ENCODE measurements at places on chromosomes 6 and 20.

- no peak for DNase-seq
Measured at GRCh38 chr6:138297761-138298298, 79.5 kb upstream of the PBOV1 start.

- no peak for DNase-seq
Measured at GRCh38 chr6:25477006-25477590, 174.9 kb upstream of the SCGN start.

DNA sequence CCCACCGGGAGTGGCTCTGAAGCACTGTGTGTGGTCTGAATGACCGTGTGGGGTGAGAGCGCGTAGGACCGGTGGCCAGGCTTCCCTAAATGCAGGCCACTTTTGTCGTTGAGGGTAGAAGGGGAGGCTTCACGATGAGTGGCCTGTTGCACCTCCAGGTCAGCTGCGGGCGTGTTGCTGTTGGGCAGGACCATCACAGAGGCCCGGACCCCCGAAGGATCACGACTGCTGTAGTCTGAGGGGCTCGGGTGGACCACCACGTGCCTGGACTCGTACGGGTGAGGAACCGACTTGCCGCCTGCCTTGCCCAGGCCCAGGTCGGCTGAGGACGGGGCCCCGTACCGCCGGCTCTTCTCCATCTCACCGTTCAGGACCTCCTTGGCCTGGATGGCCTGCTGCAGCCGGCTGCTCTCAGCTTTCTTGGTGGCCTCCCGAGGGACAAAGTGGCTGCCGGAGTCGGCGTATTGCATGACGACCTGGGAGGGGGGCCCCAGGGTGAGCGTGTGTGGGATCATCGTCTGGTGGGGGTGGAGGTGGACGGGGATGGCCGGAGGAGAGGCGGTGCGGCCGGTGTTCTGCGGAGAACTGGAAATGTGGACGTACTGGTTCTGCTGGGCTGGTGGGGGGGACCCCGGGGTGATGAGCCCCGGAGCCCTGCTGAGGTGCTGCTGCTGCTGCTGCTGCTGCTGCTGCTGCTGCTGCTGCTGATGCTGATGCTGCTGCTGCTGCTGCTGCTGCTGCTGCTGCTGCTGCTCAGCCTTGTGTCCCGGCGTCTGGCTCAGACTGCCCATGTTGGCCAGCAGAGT lies 88.8 kb downstream of the GMPR start:
- no peak for DNase-seq

- DNase-seq = peak; percentile 59
Measured at GRCh38 chr6:292506-293192, 362 bp downstream of the DUSP22 start.

DNA sequence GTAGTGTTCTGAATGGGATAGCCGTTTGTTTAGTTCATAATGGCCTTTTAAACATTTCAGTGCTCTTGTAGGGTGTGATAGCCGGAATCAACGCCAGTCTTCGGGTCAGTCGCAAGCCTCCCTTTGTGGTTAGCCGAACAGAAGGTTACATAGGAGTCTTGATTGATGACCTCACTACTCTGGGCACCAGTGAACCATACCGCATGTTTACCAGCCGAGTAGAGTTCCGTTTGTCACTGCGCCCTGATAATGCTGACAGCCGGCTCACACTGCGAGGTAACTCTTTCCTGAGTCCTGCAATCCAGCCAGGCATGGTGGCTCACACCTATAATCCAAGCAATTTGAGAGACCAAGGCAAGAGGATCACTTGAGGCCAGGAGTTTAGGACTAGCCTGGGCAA lies 20.4 kb downstream of the MTO1 start:
- no peak for DNase-seq

- DNase-seq = no peak
Measured at GRCh38 chr6:120764312-120764711, 570.0 kb downstream of the TBC1D32 start.

- no peak for DNase-seq
Measured at GRCh38 chr6:98566126-98566525, 268.2 kb upstream of the POU3F2 start.

- no peak for DNase-seq
Measured at GRCh38 chr6:75149696-75150095, 56.2 kb downstream of the COL12A1 start.

DNA sequence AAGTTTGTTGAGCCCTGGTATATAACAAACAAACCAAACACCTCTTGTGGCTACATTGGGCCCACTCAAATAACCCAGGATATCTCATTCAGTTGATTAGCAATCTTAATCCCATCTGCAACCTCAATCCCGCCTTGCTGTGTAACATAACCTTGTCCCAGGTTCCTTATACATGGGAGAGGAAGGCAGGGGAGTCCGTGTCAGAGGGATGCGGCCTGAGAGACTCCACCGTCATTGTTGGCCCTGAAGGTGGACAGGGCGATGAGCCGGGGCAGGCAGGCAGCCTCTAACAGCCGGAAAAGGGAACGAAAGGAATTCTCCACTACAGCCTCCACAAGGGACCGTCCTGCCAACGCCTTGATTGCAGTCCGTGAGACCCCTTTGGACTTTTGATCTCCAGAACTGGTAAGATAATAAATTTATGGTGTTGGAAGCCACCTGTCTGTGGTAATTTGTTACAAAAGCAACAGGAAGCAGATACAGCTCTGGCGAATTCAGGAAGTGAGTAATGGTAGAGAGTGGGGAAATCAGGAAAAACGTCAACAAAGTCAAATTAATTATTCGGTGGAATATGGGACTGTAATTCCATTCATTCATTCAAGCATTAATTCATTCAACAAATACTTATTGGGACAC lies 124.5 kb upstream of the SALL4 start:
- no peak for DNase-seq

DNA sequence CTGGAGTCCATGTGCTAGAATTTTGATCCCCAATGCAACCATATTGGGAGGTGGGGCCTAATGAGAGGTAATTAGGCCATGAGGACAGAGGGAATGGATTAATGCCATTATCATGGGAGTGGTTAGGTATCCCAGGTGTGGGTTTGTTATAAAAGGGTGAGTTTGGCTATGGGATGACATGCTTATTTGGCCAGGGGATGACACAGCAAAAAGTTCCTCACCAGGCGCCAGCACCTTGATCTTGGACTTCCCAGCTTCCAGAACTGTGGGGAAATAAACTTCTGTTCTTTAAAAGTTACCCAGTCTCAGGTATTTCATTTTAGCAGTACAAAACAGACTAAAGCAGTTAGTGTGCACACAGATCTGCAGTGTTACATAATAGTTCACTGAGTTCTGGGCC lies 84.1 kb downstream of the ADGB start:
- no peak for DNase-seq

DNA sequence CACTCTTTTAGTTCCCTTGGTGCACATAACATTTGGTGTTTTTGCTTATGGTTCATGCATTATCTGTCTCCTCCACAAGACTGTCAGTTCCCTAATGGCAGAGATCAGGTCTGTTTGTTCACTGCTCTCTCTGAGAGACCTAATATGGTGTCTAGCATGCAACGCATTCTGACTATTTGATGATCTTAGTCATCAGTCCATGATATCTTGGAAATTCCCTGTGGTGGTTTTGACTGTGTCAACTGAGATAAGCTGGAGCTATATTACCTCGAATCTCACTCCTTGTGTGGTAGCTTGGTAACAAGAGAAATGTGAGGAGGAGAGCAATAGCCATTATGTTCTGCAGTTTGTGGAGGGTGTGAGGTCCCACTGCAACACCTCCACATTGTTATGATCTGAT lies 229.8 kb downstream of the FRK start:
- no peak for DNase-seq

GRCh38 chr6:13397359-13398068 lies 69.2 kb upstream of the TBC1D7 start:
- no peak for DNase-seq

Data from stimulated activated CD4-positive, alpha-beta T cell treated with anti-CD3 and anti-CD28 coated beads, Interleukin-1b, Interleukin-23, amount 100 ng/mL, for 1 hour (primary cell).